ENCODE measurements at places on chromosomes 5 and 9.

DNA sequence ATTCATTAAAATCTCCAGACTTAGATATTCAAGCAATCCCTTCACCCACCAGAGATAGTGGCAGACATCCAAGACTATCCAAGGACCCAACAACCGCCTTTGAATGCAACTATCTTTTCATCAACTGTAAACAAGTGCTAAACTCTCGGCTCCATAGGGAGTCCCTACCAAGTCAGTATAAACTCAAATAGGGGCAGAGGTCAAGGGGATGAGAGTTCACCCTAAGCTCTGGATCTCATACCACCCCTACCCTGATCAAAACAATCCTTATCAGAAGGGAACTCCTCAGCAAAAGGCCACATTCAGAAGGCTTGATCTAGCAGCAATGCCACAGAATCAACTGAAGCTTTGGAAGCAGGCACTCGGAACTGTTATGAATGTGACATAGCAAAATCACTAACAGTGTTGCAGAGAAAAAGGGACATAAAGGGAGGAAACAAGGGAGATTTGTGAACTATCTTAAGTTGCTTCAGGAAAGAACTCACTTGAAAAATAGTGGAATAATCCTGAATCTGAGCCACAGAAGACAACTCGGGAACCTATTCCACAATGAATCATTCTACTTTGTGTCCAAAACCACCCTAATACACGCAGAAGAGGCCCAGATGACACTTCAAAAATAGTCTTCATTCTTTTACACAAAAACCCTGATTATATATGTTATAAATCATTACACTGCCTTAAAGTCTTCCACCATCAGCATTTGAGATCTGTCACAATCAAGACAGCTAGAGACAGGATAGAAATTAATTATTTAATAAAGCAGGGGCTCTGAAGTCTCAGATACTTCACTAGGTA, 49.8 kb downstream of the NR6A1 start:
- no peak for DNase-seq

DNA sequence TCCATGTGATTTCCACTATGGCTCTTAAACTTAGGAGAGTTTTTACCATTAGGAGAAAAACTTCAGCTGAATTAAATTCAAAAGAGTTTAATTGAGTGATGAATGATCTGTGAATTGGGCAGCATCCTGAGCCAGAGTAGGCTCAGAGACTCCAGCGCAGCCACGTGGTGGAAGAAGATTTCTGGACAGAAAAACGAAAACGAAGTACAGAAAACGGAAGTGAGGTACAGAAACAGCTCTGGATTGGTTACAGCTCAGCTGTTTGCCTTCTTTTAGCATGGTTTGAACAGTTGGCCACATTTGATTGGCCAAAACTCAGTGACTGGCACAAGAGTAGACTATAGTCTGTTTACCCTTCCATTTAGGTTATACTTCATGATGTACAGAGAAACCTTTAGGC, 69.2 kb upstream of the PLPP1 start:
- no peak for DNase-seq

DNA sequence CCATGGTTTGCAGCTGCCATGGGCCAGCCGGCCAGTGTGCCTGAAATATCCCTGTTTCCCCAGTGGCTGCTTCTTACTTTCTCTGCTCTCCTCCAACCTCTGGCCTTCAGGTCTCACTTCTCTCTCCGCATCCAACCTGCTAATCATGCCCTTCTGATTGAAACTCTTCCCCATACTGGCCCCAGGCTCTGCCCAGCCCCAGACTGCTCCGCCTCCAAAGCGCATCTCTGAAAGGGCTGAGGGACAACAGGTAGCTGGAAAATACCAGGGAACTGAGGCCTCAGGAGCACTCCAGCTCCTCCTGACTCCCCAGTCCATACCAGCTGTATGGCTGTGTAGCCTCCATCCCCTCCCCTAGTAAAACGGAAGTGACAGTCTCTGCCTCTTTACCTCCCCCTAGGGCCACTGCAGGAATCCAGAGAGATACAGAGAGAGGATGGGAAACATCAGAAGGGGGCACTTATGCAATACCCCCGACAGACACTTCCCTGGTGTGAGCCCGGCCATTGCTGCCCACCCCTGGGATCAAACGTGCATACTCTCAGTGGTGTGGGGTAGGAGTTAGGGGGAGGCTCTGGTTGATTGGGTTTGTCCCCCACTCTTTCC, 34.2 kb downstream of the PAX5 start:
- DNase-seq: no peak

DNA sequence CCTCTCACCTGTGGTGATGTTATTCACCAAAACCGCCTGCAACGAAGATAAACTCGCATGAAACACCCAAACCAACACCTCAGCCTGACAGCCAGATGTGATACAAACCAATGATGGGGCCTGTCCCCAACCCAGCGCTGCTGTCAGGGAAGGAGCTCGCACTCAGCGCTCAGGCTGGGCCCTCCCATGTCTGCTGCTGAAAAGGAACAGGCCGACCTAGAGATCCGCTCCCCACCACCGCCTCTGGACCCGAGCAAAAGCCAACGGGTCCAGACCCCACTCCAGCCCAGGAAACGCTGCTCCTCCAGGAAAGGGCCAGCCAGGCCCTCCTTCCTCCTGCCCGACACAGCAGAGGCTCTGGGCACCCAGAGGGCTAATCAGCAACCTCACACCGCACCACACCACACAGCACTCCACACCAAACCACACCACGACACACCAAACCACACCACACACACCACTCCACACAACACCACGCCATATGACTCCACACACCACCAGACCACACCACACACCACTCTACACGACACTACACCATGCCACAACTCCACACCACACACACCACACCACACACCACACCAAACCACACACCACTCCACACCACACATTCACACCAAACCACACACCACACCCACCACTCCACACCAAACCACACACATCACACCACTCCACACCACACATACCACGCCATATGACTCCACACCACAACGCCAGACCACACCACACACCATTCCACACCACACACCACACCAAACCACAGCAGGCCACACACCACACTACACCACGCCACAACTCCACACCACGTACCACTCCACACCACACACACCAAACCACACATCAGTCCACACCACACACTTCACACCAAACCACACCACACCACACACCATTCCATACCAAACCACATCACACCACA, 46.5 kb downstream of the GOLM1 start:
- DNase-seq: no peak

DNA sequence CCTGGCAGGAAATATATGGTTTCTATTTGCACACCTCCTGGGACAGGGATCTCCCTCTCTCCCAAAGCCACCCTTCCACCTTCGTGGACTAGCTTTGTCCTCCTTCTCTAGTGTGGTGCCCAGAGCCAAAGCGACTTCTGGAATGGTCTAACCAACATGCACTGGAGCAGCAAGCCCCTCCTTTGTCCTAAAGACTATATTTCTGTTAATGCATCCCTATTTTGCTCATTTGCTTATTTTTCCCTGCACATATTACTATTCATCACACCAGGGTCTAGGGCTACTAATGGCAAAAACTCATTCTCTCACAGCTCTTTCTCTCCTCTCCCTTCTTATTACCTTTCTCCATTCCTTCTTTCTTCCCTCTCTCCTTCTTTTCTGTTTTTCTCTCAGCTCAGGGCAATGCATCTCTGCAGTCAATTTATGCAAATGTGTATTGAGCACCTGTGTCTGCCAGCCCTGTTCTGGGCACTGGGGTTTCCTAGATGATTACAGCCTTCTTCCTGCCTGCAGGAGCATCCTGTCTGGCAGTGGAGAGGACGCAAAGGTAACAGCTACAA, 2.8 kb upstream of the NEURL1B start:
- DNase-seq: no peak

- DNase-seq: no peak
Measured at GRCh38 chr5:131416729-131417128, 152.9 kb downstream of the CDC42SE2 start.

DNA sequence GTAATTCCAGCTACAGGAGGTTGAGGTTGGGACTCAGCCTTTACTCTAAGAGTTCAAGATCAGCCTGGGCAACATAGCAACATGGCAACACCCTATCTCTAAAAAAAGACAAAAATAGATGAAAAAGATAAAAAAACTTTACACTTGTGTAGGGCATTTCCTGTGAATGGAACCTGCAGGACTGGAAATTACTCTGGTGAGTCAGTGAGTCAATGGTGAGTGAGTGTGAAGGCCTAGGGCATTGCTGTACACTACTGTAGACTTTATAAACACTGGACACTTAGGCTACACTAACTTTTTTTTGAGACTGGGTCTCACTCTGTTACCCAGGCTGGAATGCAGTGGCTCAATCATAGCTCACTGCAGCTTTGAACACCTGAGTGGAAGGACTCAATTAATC, 19.5 kb upstream of the ARSI start:
- DNase-seq: no peak

DNA sequence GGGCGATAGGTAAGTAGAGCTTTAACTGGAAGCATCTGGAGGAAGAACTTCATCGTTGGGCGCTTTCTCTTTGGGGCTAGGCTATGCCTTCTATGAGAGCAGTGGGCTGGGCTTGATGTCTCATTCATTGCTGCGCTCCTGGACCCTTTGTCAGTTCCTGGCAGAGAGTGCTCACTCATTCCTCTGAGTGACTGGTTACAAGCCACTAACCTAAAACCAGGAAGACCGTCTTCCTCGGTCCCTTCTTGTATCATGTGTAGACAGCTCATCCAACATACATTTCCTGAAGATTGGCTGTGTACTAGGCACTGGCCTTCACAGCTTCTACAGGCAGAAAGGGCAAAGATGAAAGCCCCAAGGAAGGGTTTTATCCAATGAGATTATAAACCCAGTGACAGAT, 6.4 kb downstream of the SWI5 start:
- DNase-seq: no peak

DNA sequence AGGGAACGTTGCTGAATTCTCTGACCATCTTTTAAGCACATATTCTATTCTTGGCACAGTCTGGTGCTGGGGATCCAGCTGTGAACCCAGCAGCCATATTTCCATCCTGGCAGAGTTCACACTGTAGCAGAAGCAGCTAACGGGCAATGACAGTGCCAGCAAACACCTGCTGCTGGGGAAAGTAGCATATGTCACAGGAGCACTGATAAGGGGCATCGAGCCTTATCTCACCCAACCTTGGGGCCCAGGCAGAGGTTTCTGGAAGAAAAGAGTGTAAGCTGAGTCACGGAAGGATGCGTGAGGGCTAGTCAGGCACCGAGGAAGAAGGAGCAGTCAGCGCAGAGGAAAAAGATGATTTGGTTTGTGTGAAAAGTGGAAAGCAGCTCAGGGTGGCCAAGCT, 1.1 kb downstream of the NDOR1 start:
- DNase-seq: no peak

DNA sequence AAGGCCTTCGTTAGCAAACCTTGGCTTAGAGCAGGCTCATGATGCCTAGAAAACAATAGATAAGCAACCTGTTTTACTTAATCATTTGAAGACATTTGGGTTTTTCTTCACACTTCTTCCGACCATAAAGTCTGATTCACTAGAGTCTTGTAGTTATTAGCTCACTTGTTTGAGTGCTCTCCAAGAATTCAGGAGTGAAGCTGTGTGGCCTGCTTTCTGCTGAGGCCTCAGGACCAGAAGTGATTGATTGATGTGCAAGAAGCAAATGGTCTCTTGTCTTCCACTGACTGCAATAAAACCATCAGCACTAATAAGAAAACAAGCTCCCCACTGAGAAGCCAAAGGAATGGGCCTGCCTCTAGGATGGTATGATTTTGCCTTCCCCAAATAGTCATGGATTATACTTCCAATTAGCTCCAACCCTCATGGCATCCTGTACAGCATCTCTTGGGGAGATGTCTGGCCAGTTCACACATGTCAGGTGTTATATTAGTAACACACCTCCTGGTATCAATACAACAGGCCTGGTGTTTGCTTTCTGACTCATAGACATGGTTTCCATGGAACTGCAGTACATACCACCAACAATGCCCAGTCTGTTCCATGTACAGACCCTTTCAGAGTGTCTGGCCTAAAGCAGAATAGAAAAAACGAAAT, 317.6 kb downstream of the CWC27 start:
- DNase-seq: no peak

GRCh38 chr9:109283012-109283411, 37.8 kb downstream of the EPB41L4B start:
- DNase-seq: no peak

DNA sequence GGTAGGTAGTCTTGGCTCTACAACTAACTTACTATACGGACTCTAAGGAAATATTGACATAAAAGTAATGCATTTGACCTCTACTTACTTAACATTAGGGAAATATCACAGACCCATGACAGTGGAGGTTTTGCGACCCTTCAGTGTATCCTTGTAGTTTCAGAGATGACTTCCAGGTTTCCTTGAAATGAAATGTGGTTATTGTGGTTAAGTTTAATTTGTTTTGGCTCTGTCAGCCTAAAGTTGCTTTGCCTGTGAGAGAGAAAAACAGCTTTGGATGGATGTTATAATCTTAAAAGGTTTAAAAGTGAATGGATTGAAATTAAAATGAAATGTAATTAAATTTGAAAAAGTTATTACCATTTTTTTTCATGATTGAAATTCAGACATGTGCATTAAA, 42.9 kb downstream of the LRRTM2 start:
- DNase-seq: no peak

GRCh38 chr5:76404223-76405211, 1.4 kb downstream of the IQGAP2 start:
- no peak for DNase-seq

DNA sequence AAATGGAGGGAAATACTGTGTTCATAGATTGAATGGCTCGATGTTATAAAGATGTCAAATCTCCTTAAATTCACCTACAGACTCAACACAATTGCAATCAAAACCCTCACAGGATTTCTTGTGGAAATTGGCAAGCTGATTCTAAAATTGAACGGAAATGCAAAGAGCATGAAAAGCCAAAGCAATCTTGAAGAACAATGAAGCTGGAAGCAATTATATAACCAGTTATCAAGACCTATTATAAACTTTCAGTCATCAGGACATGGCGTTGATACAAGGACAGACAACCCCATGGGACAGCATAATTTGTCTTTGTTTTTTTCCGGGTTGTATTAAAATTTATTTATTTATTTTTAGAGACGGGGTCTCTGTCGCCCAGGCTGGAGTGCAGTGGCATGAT, 53.5 kb upstream of the OTULINL start:
- no peak for DNase-seq

DNA sequence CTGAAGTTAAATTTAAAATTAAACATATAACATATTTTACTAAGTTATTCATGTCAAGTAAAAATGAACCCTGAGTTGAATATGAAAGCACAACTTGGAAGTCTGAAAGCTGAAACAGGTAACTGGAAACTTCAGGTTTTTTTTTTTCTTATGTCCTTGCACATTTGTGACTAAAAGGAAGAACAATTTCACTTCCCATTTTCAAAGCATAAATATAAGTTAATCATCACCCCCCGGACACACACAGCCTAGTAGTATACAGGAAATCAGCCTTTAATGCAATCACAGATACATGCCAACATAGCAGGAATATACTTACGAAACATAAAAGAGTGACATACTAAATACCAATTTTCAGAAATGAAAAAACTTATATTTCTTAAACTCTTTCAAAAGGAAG, 225.9 kb downstream of the RFX3 start:
- no peak for DNase-seq

All from D341Med (cell line).